NCI-H1105 (cell line): ENCODE measurements at places on chromosomes 1 and 21.

- DNase-seq = no peak
Measured at GRCh38 chr1:225578251-225578977, 74.5 kb downstream of the ENAH start.

DNA sequence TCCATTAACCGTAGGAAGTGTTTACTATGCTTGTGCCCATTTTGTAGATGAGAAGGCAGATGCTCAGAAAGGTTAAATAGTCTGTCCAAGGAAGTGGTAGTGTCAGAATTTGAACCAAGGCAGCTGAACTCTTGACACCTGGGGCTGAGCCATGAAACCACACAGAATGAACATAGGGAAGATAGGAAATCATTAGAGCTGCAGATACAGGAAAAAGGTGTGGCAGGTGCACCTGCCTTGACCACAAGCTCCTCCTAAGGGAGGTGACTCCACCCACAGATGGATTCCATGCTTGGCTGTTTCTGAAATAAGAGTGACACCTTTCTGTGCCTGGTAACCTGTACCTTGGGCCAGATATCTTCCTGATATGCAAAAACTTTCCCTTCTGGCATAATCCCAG lies 69.9 kb upstream of the IGSF21 start:
- peak; percentile 28 for DNase-seq

DNA sequence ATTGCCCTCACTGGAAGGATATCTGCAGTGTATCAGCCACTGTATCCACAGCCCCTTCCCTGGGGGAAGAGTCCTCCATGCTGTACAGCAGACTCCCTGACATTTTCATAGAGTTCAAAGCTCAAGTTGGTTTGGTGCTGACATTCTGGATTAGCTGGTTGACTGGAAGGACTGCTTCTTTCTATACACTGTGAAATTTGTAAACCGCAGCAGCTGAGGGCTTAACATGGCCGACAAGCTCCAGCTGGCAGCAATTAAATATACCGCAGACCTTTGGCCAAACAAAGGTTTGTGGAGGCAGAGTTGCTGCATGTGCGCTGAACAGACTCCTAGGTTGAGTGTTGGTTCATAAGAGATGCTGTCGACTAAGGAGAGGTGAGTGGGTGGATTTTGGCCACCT lies 126.4 kb downstream of the DHRS3 start:
- DNase-seq = no peak

GRCh38 chr1:224317383-224318045 lies 12.5 kb downstream of the NVL start:
- DNase-seq = peak; percentile 47

DNA sequence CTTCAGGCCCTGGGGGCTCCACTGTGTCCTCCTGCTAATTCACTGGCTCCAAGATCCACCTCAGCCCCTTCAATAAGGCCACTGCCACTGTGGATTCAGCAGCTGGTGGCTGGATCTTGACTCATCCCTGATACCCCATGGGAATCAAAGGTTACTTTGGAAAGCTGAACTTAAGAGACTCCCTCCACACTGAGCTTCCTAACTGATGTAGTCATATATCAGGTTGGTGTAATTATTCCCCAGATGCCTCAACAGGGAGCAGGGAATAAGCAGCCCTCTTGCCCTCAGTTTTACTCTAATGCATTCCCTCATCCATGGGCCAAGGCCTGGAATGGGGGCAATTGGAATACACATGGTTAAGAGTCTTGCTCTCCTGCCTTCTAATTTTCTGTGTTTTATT lies 164.6 kb downstream of the FASLG start:
- no peak for DNase-seq

DNA sequence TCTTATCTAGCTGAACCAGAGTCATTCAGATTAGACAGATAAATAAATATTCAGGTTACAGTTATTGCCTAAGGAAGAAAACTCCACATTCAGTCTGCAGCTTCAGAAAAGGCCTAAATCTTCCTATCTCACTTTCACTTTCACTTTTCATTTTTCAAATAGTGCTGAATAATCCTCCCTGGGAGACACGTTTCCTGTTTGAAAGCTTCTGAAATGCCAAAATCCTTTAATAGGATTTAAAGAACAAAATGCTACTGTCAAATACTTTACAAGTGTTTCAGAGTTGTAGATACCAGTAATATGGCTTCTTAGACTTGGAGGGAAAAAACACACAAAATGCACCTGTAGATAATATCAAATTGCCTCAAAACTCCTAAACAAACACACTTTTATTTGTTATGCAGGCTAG lies 3.9 kb downstream of the PSMB2 start:
- no peak for DNase-seq

- DNase-seq = no peak
Measured at GRCh38 chr21:32184485-32184884, 94.4 kb downstream of the MIS18A start.
